Left hindlimb (tissue), 1 donor: ENCODE measurements at places on chromosomes 12 and 14.

DNA sequence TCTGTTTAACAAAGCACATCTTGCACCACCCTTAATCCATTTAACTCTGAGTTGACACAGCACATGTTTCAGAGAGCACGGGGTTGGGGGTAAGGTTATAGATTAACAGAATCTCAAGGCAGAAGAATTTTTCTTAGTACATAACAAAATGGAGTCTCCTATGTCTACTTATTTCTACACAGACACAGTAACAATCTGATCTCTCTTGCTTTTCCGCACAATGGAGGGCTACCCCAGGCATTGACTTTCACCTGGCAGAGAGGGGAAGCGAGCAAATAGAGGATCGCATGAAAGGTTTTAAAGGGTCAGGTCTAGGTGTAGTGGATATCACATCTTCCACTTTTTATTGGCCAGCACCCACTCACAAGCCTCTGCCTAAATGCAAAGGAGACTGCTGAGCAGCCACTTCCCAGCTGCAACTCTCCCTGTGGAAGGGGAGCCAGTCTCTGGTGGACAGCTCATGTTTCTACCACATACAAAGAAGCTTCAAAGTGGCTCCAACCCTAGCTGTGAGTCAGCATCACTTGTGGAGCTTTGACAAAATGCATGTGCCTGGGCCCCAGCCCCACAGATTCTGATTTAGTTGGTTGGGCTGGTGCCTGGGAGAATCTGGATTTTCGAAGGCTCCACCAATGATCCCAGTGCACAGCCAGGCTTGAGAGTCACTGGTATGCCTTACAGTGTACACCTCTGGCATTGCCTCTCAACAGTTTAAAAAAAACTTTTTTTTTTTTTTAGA is 7.2 kb upstream of the FNTB start:
- DNase-seq, result no peak

GRCh38 chr12:113689047-113689610 is 217.5 kb upstream of the LHX5 start:
- DNase-seq, result no peak

GRCh38 chr12:5621329-5621728 is 189.4 kb downstream of the NTF3 start:
- no peak for DNase-seq

DNA sequence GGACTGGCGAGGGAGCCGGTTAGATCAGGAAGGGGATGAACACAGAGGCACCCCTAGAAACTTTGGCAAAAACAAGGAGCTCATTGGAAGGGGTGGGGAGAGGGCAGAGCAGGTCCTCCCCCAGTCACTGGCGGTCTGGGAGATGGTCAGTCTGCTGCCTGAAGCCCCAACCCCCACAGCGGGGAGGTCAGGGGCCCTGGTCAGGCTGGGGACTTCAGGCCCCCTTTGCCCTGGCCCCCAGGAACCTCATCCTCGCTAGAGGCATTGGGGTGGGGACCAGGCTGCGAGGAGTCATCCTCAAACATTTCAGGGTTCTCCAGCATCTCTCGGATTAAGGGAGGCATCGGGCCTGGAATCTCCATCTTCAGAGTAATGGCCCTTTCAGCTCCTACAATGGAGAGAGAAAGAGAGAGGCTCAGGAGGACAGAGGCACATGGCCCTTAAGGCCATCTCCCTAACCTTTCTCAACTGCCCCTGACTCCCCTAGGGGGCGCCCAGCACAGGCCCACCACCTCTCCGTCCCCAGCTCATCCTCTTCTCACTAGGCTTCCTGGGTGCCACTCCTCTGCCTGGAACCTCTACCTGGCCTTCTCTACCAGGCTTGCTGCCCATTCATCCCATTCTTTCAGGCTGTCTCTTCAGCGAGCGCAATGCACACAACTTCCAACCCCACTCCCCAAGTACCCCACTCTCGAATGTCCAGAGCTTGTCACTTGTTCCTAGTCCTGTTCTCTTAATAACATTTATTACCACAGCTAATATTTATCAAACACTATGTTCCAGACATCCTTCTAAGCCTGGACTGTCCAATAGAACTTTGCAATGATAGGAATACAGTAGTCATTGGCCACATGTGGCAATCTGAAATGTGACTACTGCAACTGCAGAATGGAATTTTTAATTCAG is 4.7 kb upstream of the ITGB7 start:
- DNase-seq, result peak; percentile 28

GRCh38 chr12:20967756-20968155 is 157.3 kb downstream of the SLCO1B3 start:
- DNase-seq, result no peak

DNA sequence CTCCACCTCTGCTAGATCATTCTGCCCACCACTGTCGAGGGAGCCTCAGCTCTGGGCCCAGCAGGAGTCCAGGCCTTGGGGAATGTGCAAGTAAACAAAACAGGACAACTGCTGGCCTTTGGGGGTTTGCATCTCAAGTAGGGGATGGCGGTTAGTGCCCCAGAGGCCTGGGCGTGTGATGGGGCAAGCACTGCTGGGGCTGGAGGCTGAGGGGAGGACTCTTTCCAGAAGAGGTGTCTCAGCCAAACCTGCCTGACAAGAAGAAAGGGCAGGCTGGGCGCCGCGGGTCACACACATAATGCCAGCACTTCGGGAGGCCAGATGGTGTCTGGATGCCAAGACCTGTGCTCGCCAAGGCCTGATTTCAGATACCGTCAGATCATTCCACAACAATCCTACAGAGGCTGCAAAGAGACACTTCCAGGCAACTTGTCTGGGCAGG is 8.6 kb upstream of the ALDH2 start:
- no peak for DNase-seq
